Activated CD4-positive, alpha-beta T cell treated with anti-CD3 and anti-CD28 coated beads for 36 hours (primary cell): ENCODE measurements at places on chromosomes 6 and 20. TPM values are rescaled to one million over a fixed set of nuclear protein-coding genes. Genes with fewer than 3 reads are reported as not detected.

The FITM2 gene
- total RNA-seq, result 2.2 TPM

The LINC00237 gene
- total RNA-seq, result not detected

- DNase-seq, result no peak
These were observed 48.2 kb downstream of the IRF4 start for GRCh38 chr6:439641-440167.

The SYTL3 gene
- 180 TPM for total RNA-seq

The SIRPD gene
- not detected for total RNA-seq

The FAM217A gene
- not detected for total RNA-seq

DNA sequence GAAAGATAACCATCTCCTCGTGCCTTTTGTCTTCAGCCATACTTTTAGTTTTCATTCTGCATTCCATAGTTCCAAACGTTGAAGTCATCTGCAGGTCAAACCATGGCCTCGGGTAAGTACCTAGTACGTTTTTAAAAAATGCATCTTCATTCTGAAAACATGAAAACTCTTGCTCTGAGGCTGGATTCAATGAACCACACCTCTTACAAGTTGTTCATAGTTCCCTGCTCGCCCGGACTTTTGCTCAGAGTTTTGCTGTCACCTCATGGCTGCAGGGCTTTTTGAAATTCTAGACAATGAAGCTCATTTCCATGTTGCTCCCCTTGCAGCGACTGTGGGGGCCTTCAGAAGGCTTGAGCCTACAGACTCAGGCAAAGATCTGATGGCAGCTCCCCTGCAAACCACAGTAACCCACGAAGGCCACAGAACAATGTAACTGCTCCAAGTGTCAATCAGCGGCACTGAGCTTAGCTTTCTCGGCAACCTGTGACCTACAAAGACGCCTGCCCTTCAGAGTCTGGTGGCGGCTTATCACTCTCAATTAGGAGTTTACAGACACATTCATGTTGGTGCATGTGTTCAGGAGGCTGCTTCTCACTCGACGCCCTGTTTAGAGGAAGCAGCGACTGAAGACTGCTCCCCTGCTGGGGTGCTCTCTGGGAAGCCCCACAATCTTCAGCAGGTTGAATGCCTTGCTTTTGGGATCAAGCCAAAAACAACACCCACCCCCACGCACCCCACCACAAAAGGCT, 61.2 kb downstream of the FOXC1 start:
- no peak for DNase-seq

DNA sequence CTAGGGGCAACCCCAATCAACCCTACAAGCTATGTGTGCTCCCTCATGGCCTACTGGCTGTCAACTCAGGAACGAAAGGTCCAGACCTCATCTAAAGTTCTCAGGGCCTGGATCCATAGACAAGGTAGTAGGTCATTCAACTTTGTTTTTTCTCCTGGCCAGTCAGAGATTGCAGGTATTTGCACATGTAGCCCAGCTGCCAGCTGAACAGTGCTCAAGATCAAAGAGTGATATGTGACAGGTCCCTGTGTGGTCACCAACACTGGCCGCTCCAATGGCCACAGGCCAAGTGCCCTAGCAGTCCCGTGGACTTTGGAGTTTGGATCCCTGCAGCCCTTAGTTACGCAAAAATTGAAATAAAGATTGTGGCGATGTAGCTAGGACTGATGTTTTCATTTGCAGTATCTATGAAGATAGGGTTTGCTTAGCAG, 60.6 kb upstream of the ATXN1 start:
- DNase-seq, result no peak

- DNase-seq, result no peak
These were observed 183.1 kb downstream of the DTNBP1 start for GRCh38 chr6:15479761-15480160.

The TRIM10 gene
- 0.16 TPM for total RNA-seq

DNA sequence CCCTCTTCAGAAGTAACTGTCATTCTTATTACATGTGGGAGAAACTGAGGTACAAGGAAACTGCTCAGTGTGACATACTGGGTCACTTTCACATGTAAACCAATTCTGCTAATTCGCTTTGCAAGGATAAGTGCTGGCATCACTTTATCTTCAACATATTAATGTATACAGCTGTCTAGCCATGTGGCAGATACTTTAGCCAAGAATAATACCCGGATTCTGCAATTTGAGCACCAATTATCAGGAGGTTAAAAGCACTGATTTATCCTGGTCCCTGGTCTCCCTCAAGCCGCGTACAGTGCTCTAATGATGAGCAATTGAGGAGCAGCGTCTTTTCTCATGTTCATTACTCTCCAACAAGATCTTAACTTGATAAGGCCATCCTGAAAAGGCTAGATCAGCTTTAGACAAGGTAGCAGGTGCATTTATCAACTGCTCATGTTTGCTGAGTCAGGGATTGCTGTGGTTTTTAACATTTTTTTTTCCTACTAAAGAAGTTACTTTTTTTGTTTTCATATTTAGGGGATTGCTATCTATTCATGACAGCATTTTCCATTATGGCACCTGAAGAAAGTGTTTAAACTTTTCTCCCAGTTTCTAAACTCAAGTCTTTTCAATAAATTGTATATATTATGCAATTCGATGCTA, 1066.3 kb upstream of the MAP3K7 start:
- no peak for DNase-seq

The ULBP1 gene
- total RNA-seq, result 2.7 TPM

The OPN5 gene
- not detected for total RNA-seq

The SAYSD1 gene
- total RNA-seq, result 14.1 TPM

- no peak for DNase-seq
These were observed 158.8 kb downstream of the DST start for GRCh38 chr6:56483929-56484328.

DNA sequence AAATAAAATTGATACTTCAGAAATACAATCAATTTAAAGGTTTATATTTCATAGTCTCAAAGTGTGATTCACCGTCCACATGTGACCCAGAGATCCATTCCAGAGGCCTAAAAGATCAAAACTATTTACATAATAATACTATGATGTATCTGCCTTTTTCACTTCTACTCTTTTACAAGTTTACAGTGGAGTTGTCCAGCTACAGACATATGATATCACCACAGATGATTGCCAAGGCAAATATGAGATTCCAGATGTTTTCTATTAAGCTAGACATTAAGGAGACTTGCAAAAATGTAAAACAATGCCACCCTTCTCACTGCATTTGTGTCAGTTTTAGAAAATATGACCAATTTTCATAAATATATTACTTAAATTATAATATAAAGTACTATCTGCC, 443.7 kb downstream of the GJA1 start:
- DNase-seq, result no peak

- no peak for DNase-seq
These were observed 17.7 kb downstream of the METTL24 start for GRCh38 chr6:110340392-110340965.

DNA sequence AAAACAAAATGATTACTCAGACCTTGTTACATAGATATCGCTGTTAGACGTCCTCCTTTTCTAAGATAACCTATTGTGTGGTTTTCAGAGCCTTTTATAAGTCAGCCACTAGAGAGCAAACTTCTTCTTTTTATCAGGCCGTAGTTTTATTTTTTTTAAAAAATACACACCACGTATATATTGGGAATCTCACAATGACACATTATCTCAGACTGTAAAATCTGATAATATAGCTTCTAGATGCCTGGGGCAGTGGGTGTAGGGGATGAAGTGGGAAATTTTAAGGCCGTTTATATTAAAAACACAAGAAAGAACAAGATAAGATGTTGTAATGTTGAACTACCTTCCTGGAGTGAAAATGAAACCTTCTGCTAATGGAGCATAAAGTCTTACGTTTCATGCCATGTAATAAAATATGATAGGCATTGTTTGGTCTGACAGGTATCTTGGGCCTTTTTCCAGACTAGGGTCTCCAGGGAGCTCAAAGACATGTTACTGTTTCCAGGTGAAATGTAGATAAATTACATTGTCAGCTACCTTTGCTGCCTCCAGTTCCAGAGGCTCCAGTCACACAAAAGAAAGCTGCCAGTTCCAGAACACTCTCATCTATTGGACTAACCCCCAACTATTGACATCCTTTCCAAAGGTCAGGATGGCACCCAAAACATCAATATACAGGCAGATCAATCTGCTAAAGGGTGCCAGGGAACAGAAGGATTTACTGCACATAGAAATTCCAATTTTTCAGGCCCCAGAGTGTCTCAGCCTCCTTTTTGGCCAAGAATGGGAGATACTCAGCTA, 130.2 kb upstream of the AKIRIN2 start:
- no peak for DNase-seq
